ENCODE measurements at places on chromosomes 5 and 9.

GRCh38 chr9:114518599-114519022 lies 13.3 kb upstream of the WHRN start:
- no peak for DNase-seq

- DNase-seq: no peak
Measured at GRCh38 chr5:117077142-117077541, 502.5 kb upstream of the SEMA6A start.

DNA sequence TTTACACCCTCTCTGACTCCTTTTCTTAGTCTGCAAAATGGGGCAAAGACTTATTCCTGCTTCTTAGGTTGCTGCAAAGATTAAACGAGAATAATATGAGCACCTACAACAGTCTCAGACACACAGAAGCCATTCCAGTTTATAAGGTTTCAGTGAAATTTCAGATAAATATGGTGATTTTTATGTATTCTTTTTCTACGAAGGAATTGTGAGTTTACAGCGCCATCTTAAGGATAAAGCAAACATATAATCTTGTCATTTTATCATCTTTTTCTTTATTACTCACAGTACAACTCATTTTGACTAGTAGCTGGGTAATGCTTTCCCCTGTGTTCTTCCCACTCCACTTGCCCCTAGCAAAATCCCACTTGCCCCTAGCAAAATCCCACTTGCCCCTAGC lies 29.2 kb upstream of the SMC5 start:
- peak; percentile 51 for DNase-seq

DNA sequence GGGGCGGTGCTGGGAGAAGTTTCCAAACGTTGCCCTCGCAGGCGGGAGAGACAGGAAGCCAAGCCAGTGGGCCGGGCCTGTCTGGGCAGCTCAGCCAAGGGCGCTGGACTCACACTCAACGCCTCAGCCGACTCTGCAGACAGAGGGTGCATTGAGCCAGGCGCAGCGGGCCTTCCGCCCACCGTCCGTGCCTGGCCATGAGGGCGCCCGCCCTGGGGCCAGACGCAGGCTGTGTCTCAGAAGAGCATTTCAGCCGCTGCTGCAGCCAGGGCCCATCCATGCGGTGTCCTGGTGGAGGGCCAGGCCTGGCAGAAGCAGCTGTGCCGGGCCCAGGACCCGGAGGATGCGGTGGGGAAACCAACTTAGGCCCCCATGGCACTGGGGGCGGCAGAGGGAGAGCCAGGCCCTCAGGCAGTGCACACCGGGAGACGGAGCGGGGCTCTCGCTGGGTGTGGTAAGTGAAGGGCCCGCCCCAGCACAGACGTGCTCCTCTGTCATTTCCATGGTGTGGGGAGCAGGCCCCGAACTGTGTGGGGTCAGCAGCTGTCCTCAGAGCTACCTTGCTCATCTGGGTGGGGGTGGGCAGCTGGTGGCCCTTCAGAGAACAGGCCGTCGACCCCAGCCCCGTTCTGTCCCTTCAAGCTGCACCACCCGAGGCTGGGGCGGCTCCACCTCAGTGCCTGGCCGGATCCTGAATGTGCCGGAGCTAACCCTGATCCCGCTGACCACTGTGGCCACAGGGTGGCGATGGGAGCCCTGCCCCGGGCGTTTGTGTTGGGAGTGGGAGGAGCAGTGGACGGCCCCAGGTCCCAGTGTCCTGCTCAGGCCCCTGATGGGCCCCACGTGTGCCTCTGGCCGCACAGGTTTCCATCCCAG lies 18.0 kb downstream of the DNLZ start:
- no peak for DNase-seq

GRCh38 chr5:31378838-31379237 lies 153.1 kb downstream of the DROSHA start:
- peak; percentile 26 for DNase-seq

- no peak for DNase-seq
Measured at GRCh38 chr9:76490249-76490990, 31.4 kb downstream of the GCNT1 start.

DNA sequence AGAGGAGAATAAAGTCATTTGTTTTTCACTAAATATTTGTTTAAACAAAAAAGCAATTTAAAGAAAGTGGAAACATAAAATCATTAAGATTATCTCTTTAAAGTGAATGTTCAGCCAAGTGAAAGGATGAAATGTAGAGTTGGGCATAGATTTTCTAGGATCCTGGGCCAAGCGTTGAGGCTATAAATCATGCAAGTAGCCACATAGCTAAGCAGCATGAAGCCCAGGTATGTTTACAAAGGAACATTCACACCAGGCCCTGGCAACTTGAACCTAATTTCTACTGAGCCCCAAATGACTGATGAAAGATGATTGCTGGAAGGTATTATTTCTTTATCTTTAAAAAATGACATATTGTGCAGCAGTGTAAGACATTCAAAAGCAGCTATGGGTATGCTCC lies 461.8 kb downstream of the MAT2B start:
- no peak for DNase-seq

- DNase-seq: no peak
Measured at GRCh38 chr9:22893196-22893843, 446.7 kb downstream of the DMRTA1 start.

GRCh38 chr9:33453286-33453860 lies 6.0 kb upstream of the AQP3 start:
- peak; percentile 18 for DNase-seq

DNA sequence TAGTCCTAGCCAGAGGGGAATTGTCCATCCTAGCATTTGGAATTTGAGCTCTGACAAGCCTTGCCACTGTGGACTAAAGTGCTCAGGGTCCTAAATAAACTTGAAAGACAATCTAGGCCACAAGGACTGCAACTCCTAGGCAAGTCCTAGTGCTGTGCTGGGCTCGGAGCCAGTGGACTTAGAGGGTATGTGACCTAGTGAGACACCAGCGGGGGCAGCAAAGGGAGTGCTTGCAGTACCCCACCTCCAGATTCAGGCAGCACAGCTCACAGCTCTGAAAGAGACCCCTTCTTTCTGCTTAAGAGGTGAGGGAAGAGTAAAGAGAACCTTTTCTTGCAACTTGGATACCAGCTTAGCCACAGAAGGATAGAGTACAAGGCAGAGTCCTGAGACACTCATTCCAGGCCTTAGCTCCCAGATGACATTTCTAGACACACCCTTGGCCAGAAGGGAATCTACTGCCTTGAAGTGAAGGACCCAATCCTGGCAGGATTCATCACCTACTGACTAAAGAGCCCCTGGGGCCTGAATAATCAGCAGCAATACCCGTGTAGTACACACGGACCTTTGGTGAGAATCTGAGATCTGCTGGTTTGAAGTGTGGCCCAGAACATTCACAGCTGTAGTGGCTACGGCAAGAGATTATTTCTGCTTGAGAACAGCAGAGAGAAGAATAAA lies 164.6 kb downstream of the CCDC171 start:
- no peak for DNase-seq

DNA sequence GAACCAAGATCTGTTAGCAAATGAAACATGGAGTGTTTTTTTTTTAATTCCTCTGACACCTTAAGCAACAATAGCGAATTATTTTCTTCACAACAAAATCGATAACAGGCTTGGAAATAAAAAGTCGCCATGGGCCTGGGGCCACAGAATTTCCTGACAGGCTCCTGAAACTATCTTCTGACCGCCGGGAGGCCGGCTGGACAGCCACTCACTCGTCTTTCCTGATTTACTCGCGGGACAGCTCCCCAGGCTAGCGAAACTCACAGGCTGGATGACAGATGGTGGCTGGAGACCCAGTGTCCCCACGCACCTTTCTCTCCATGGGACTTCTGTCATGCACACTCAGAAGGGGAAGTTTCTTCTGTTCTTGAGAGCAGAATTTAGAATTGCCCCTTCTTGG lies 143.3 kb upstream of the IRX2 start:
- no peak for DNase-seq

DNA sequence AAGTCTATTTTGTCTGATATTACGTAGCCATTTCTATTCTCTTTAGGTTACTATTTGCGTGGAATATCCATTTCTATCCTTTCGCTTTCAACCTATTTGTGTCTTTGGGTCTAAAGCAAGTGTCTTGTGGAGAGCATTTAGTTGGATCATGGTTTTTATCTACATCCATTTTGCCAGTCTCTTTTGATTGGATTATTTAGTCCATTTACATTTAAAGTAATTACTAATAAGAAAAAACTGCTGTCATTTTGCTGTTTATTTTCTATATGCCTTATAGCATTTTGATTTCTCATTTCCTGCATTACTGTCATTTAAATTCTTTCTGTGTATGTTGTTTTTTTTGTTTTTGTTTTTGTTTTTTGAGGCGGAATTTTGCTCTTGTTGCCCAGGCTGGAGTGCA lies 26.0 kb upstream of the UBQLN1 start:
- DNase-seq: no peak

GRCh38 chr5:57442080-57442839 lies 40.4 kb downstream of the ACTBL2 start:
- DNase-seq: peak; percentile 99

DNA sequence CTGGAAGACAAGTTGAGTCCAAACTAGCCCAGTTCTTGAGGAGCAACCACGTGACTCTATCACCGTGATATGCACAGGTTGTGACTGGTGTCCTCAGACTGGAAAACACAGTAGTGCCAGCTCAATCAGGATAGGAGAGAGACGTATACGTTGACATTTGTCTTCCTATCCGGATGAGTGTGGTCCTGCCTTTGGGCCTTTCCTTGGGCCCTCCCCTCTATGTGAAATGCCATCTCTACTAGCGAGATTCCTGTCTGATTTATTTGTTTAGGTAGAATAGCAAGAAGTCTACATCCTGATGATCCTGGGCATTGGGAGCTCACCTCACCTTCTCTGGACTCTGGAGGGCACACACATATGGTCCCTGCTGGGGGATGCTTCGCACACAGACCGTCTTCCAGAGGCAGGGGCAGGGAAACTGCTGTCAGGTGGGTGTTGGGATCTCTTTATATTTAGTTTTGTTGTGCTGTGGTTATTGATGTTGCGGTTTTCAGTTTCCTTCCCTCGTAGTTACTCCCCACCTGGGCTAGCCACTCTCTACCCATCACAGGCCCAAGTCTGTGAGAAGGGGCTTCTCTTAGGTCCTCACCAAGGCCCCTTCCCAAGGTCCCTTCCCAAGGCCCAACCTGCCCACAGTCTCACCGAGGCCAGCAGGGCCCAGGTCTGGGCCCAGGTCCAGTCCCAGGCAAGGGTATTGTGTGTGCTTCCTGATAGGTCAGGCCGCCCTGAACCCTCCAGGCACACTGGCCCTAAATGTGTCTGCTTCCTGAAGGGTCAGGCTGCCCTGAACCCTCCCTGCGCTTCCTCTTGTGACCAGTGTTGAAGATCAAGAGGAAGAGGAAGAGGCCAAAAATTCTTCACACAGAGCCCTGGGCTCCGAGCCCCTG lies 19.0 kb upstream of the SPINK4 start:
- DNase-seq: no peak

DNA sequence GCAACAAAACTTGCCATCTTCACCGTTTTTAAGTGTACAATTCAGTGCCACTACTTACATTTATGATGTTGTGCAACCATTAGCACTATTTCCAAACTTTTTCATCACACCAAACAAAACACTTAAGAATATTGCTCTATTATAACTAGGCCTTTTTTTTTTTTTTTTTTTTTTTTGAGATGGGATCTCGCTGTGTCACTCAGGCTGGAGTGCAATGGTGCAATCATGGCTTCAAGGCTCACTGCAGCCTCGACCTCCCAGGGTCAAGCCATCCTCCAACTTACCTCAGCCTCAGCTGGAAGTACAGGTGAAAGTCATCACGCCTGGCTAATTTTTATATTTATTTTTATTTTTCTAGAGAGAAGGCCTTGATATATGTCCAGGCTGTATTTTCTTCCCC lies 22.3 kb upstream of the LMNB1 start:
- DNase-seq: no peak

- no peak for DNase-seq
Measured at GRCh38 chr9:126618190-126618584, 4.5 kb downstream of the LMX1B start.

- DNase-seq: no peak
Measured at GRCh38 chr9:68804911-68805889, 100.2 kb downstream of the PIP5K1B start.

DNA sequence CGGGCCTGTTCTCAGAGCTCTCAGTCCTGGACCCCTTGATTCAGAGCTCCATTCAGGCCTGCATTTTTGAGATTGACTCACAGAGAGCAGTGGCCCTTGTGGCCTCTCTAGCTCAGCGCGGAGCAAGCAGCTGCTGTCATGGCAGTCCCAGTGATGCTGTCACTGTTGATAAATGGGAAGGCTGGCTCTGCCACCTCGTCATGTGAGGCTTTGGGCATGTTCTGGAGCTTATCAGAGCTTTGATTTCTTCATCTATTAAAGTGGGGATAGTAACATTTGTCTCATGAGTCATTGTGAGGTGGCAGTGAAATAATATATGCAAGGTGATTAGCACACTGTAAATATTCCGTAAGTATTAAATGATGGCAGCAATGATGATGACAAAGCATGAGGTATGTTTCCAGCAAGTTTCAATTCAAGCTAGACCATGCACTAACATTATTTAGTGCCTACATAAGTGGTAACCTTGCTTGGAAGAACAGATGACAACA lies 126.4 kb upstream of the CXCL14 start:
- DNase-seq: peak; percentile 23

- DNase-seq: peak; percentile 44
Measured at GRCh38 chr9:124780060-124780756, 3.3 kb downstream of the OLFML2A start.

DNA sequence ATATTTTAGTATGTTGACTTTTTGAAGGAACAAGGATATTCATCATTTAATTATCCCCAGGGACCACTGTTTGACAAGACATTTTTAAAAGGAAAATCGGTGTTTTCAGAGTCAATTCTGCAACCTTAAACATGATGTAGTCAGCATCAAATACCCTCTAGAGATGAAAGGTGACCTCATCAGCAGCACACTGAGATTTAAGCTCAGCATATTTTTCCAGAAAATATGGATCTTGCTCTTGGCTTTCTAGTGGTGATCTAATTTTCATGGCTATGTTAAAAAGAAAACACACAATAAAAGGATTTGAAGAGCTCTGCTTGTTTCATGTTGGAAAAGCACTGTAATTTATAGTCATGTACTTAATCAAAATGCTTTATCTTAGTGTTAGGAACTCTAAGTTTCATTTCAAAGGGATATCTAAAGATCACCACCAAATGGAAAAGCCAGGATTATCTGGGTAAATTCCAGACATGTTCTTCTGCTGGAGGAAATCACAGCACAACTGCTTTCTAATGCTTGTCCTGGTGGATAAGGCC lies 487.2 kb downstream of the ENC1 start:
- no peak for DNase-seq

DNA sequence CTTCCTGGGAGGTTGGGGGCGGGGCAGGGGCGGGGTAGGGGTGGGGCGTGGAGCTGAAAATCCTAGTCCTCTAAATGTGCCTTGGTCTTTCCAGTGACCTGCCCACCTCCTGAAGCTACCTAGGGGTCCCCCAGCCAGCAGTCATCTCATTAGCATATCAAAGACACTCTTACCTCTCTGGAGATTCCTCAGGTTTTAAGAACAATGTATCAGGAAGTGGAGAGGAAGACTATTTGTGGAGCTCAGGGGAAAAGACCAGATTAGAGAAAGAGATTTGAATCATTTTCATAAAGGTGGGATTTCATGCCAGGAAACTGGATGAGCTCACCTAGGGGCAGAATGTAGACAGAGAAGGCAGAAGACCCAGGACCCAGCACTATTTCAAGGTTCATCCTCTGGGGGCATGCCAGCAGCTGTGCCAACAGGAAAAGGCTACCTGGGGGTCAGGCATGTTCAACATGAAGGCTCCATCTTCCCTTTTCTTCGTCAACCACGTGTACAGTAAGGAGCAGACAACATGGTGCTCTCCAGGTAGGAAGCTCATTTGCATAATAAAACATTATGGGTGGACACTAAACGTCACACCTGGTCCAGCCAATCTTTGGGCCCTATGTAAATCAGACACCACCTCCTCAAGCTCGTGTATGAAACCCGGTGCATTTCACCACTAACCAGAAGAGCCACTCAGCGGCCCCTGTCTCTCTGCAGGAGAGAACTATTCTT lies 6.9 kb downstream of the GMCL2 start:
- no peak for DNase-seq
